NCI-H1417 (cell line): ENCODE measurements at places on chromosomes 11 and 22.
A peak's percentile ranks its signal among the peaks of the same experiment; 100 is the strongest.

GRCh38 chr11:16605389-16605893 is 133.0 kb upstream of the C11orf58 start:
- DNase-seq, result peak; percentile 76

DNA sequence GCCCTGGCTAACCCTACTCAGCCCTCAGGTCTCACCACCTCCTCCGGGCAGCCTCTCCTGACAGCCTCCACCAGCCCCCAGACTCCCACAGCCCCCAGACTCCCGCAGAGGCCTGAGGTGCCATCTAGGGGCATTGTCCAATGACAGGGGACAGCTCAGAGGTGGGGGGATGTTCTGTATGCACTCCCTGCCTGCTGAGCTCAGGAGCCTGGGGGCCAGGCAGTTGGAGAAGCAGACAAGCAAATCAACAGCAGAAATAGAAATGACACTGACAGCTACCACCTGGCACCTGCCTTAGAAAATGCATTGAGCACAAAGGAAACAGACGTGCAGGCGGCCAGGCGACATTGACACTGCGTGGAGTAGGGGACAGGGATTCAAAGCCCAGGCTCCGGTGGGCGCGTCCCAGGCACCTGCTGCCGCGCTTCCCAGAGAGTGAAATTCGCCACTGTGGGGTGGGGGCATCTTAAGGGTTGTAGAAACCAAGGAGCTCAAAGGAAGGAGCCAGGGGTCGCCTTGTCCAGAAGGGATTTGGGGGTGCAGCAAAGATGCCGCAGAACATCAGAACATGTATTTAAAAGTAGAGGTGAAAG is 22.5 kb upstream of the WNT7B start:
- peak; percentile 82 for DNase-seq

DNA sequence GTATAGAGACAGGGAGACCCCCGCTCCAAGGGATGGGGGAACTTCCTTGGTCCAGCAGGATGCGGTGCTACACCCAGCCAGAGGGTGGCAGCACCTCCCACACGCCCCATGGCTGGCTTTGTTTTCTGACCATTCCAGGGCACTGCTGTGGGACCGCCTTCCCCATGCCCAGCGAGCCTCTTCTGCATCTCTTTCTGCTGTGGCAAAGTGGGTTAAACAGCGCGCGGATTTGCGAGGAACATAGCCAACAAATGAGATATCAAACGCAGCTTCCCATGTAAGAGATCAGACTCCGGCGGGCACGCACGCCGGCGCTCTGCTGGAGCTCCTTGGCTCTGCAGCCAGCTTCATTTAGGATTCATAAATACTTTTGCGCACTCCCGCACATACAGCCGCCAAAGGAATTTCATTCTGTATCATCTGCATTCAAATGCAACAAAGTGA is 485.8 kb upstream of the CADM1 start:
- DNase-seq, result no peak

DNA sequence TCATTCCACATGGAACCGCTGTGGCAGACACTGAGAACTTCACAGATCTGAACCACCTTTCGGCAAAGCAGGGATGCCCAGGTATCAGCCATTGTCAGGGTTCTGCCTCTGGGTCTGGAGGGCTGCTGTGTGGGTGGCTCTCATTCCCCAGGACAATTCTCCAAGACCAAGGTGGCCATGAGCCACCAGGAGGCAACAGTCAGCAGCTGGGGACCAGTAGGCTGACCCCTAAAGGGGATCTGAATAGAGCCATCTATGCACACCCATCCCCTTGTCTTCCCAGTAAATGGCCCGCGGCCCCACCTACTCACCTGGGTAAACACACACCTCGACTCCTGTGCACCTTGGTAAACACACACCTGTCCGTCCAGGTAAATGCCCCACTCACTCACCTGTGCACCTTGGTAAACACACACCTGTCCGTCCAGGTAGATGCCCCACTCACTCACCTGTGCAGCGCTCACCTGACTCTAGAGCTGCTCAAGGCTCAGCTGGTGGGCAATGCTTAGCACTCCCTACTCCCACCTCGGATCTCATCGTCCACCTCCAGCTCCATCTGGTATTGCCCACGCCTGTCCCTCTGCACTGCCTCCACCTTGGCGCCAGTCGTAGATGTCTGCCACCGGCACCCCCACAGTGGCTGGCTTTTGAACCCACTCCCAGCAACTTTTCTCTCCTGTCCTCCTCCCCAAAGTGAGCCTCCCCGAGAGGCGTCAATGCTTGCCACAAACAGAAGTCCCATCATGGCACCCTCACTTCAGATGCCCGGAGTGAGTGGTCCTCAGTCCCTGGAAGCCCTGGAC is 10.2 kb downstream of the SLC25A1 start:
- no peak for DNase-seq

DNA sequence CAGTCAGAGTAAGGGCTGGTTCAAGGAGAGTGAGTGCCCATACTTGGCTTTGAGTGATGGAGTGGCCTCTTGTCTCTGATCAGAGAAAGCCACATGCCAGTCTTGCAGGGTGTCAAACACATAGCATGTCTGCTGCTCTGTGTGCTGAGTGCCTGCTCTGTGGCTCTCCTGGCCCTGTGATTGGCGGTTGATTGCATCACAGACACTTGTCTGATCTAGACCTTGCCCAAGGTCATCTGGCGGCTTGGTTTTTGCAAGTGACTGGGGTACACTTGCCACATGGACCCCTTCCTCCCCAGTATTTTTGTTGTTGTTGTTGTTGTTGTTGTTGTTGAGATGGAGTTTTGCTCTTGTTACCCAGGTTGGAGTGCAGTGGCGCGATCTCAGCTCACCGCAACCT is 10.3 kb downstream of the OSBP2 start:
- DNase-seq, result no peak

DNA sequence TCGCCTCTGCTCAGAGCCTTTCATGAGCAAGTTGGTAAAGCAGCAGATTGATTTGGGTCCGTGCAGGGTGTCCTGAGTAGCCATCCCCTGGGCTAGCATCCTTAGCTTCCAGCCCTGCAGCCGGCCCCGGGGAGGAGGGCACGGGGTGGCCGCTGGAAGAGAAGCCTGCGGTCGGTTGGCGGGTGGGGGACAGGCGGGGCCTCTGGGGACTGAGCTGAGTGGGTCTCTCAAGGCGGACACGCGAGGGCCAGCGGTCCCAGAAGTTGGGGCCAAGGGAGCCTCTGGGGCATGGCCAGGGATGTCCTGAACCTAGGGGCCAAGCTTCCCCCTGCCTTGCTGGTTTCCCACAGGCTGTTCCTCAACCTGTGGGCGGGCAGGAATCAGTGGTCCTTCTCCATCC is 143.0 kb downstream of the TBC1D22A start:
- no peak for DNase-seq

DNA sequence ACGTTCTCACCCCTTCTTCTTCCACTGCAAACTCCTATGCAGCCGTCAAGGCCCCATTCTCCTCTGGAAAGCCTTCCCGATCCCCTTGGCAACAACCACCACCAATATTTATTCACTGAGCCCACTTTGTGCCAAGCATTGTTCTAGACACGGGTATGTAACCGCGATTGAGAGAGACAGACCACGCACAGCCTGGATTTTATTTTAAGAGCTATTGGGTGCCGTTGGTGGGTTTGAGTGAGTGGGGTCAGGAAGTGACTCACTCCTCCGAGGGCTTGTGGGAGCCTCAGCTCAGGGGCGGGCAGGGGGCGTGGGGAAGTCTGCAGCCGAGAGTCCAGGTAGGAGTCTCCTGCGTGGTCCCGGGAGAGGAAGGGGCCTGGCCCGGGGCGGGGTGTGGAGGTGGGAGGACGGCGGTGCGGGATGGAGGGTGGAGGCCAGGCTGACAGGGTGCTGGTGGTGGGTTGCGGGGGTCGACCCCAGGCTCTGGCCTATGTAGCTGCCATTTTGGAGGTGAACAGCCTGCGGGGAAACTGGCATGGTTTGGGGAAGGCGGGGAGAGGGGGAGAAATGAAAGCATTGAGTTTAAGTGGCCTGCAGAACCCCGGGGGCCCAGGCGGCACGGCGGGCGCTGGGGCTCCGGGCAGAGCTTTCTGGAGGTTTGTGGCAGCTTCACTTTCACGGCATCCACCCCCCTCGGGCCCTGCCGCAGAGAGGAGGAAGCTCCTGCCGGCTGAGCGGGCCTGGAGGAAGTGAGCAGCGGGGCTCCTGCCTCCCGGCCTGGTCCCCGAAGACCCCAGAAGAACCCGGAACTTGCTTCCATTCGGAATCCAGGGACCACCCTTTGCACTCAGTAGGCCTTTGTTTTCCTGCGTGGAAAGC is 547 bp downstream of the PARVG start:
- DNase-seq, result no peak

- peak; percentile 88 for DNase-seq
Observed at GRCh38 chr22:42313804-42314581, 43.5 kb upstream of the TCF20 start.

- DNase-seq, result no peak
Observed at GRCh38 chr11:18567081-18567480, 21.5 kb downstream of the UEVLD start.

DNA sequence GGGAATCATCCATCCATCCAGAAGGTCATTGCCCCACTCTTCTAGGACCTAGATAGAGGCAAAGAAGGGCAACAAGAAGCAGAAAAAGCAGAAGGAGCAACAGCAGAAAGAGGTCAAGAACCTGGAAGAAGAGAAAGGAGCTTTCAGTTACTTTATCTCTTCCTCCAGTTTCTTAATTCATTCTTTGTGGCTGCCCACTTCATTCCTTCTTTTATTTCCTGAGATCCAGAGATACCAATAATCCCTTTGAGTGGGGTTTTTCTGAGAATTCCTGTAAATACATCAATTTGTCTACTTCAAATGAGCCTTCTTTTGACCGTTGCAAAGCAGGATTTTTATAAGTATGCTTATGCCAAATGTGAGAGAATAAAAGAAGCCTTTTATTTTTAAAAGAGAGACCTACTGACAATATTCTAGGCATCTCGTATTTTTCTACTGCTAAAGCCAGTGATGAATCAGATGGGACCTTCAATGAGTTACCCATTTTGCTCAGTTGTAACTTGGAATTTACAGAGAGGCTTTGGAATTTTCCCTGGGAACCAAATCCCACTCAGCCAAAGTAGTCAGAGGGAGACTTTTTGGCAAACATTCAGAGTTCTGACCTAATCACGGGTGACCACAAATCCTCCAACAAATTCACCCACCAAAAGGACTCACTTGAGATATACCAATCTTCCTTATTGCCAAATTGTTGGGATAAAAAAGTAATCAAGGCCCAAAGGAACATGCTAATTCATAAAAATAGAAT is 54.9 kb downstream of the ZC3H12C start:
- no peak for DNase-seq

DNA sequence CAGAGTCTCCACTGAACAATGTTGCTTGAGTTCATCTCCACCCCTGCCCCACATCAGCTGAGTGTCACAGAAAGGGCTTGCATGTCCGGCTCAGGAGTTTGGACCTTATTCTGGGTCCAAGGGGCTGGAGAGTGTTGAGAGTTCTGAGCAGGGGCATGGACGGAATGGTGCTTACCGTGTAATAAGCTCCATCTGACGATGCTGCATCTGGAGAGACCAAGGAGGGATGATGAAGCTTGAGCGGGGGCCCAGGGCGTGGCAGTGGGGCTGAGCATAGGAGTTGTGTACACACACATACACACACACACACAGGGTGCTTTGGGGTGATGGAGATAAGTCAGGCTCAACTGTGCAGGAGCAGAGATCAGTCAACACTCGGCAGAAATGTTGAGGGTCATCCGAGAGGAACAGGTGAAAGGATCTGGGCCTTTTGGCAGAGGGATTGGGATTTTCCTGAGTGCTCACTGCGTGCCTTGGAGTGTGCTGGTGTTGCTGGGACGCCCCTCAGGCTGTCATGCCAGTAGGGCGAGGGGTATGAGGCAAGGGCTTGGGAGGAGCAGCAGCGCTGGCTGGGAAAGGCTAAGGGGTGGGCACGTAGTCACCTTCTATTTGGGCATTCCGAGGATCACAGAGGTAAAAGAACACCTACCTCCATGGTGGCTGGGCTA is 2.3 kb downstream of the USP35 start:
- DNase-seq, result no peak

DNA sequence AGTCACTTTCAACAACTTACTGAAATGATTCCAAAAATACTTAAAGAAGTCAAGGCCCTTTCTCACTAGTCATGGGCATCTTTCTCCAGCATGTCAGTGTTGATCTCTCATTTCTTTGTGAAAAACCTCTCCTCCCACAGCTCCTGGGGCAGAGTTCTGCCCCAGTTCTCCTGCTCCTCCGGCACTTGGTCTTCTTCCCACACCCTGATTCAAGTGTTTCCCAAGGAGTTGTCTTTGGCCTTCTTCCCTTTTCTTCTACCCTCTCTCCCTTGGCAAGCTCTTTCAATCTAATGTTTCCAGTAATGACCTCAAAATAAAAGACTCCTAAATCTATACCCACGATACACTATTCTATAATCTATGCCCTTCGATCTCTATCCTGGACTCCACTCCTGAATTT is 42.1 kb upstream of the CCDC34 start:
- DNase-seq, result no peak

- no peak for DNase-seq
Observed at GRCh38 chr11:120931057-120931779, 92.7 kb upstream of the TBCEL start.

DNA sequence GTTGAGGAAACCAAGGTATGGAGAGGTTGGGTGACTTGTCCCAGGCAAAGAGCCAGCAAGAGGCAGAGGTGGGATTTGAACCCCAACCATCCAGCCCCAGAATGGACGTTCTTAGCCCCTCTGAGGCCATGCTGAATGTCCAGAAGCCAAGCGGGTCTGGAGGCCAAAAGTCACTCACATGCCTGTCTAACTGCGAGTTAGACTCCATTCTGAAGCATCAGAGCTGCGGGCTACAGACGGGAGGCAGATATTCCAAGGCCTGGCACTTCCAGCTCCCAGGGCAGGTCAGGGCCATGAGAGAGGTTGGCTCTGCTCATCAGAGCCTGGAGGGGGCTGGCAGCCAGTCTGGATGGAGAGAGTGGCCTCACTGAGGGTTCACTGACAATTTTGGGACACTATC is 616.5 kb downstream of the BRD1 start:
- DNase-seq, result no peak

DNA sequence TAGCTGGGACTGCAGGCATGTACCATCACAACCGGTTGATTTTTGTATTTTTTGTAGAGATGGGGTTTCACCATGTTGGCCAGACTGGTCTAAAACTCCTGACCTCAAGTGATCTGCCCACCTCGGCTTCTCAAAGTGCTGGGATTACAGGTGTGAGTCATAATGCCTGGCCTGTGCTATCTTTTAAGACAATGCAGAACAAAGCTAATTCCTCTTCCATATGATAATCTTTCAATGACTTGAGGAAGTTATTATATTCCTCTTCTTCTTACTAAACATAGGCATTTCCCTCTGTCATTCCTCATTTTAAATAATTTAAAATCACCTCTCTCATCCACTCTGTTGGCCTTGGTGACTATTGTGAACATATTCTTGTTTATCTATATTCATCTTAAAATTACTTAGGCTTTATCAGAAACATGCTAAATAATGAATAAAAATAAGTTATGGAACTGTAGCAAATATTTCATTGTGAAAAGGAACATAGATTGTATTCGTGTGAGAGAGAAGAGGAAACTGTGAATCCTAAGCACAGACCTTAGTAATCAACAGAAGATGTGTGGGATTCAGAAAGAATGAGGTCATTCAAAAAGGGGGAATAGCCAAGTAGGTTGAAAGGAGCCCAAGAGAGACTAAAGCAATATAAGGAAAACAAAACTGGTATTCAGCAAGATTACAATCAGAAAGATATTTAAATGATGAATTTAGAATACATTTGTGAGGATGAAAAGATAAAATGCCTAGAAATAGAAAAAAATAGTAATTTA is 269.4 kb downstream of the TTC28 start:
- DNase-seq, result no peak

GRCh38 chr11:45394294-45395085 is 108.3 kb upstream of the SYT13 start:
- DNase-seq, result no peak
